ENCODE measurements at places on chromosomes 7 and 10.
A peak's percentile ranks its signal among the peaks of the same experiment; 100 is the strongest.

- H3K27me3 ChIP-seq: no peaks in the 10 kb centered on the region
- no peaks in the 10 kb centered on the region for H3K36me3 ChIP-seq
- no peaks in the 10 kb centered on the region for H3K4me1 ChIP-seq
- DNase-seq: no peak
- H3K27ac ChIP-seq: no peak overlapping the region
- no peak overlapping the region for H3K4me3 ChIP-seq
Observed at GRCh38 chr7:128804484-128804883, 12.7 kb downstream of the CCDC136 start.

DNA sequence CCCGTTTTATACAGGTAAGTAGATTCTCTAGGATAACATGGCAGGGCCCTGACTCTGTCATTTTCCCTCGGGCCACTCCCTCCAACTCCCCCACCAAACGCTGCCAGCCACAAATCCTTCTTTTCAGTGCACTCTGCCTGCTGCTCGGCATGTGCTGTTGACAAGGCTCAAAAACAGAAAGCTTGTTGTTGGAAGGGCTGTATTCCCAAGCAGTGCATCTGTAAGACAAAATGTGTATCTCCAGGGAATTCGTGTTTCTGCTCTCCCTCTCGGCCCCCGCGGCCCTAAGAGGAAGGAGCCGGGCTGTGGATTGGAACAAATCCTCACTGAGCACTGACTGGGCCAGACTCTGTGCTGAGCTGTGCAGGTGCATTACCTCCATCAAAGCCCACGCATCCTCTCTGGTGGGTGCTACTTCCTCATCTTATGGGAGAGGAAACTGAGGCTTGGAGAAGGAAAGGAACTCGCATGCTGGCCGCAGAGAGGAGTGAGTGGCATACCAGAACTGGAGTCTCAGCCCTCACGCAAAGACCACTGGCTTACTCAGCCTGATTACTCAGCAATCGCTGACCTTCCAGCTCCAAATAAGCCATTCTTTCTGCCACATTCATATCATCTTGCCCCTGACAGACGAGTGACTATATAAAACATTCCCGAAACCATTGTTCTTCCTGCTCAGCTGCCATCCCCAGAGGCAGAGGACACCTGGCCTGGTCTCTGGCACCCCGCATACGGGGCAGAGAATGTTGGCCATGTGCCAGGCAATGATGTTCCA lies 33.5 kb upstream of the ENO4 start:
- no peak for DNase-seq
- H3K4me3 ChIP-seq: no peak overlapping the region
- H3K36me3 ChIP-seq: no peaks in the 10 kb centered on the region
- H3K4me1 ChIP-seq: no peaks in the 10 kb centered on the region
- no peak overlapping the region for H3K27ac ChIP-seq
- H3K27me3 ChIP-seq: no peaks in the 10 kb centered on the region

- H3K36me3 ChIP-seq: no peaks in the 10 kb centered on the region
- H3K27me3 ChIP-seq: no peaks in the 10 kb centered on the region
- no peak overlapping the region for H3K4me3 ChIP-seq
- H3K4me1 ChIP-seq: no peaks in the 10 kb centered on the region
- H3K27ac ChIP-seq: no peak overlapping the region
- no peak for DNase-seq
Observed at GRCh38 chr7:122764902-122765301, 62.2 kb upstream of the RNF148 start.

- no peak overlapping the region for H3K27ac ChIP-seq
- no peak for DNase-seq
- H3K4me1 ChIP-seq: no peaks in the 10 kb centered on the region
- no peak overlapping the region for H3K4me3 ChIP-seq
- no peaks in the 10 kb centered on the region for H3K27me3 ChIP-seq
- H3K36me3 ChIP-seq: peaks cover 56% of the 10 kb centered on the region
Observed at GRCh38 chr10:5918763-5919162, 28.7 kb downstream of the FBH1 start.

- H3K27ac ChIP-seq: no peak overlapping the region
- peaks cover 9% of the 10 kb centered on the region for H3K27me3 ChIP-seq
- no peak overlapping the region for H3K4me3 ChIP-seq
- no peak for DNase-seq
Observed at GRCh38 chr10:93991114-93991513, 2.6 kb upstream of the PLCE1 start.

DNA sequence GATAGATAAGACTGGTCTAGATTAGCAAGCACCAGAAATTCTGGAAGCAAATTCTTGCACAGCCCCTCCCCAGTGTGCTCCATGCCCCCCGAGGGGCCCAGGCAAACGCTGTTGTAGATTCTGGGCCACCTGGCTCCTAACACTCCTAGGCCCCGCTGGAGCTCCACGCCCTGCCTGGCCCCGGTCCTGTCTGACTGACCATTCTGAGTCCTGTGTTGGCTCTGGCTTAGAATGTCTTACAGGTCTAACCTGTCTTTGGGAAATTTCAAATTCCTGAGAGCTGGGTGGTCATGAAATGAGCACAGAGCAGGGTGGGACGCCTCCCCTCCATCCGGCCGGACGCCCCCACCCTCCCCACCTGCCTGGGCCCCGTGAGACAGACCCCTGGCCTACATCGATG lies 12.6 kb upstream of the OPALIN start:
- H3K36me3 ChIP-seq: no peaks in the 10 kb centered on the region
- H3K27me3 ChIP-seq: peaks cover 22% of the 10 kb centered on the region
- no peak overlapping the region for H3K4me3 ChIP-seq
- H3K27ac ChIP-seq: no peak overlapping the region

GRCh38 chr10:33434933-33435332 lies 100.5 kb upstream of the NRP1 start:
- no peak overlapping the region for H3K4me3 ChIP-seq
- no peak overlapping the region for H3K27ac ChIP-seq
- DNase-seq: no peak
- H3K4me1 ChIP-seq: no peaks in the 10 kb centered on the region

GRCh38 chr10:109875828-109876821 lies 47.2 kb downstream of the XPNPEP1 start:
- no peaks in the 10 kb centered on the region for H3K4me1 ChIP-seq
- no peak overlapping the region for H3K4me3 ChIP-seq
- no peak for DNase-seq
- H3K36me3 ChIP-seq: no peaks in the 10 kb centered on the region
- no peak overlapping the region for H3K27ac ChIP-seq

DNA sequence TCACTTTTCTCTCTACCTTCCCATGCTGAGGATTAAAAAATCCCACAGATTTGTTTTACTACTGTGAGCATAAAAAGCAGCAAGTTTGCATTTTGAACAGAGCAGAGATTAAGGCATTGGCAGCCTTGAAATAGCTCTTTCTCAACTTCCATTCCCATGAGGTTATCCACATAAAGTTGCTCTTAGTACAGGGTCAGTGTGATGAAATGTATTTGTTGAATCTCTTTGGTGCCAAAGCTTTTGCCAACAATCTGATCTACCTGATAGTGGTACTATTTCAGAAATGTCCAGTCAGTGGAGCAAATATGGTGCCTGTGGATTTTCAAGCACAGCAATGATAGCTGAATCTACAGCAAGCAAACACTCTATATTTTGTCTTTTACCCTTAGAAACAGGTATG lies 254.8 kb downstream of the INHBA start:
- H3K4me3 ChIP-seq: no peak overlapping the region
- H3K36me3 ChIP-seq: no peaks in the 10 kb centered on the region
- H3K4me1 ChIP-seq: no peaks in the 10 kb centered on the region
- H3K27me3 ChIP-seq: no peaks in the 10 kb centered on the region
- no peak for DNase-seq
- no peak overlapping the region for H3K27ac ChIP-seq

GRCh38 chr7:97418312-97418711 lies 300.8 kb downstream of the SDHAF3 start:
- no peaks in the 10 kb centered on the region for H3K36me3 ChIP-seq
- no peak overlapping the region for H3K4me3 ChIP-seq
- DNase-seq: no peak
- no peaks in the 10 kb centered on the region for H3K4me1 ChIP-seq

GRCh38 chr10:123648595-123648994 lies 17.6 kb upstream of the GPR26 start:
- no peak overlapping the region for H3K4me3 ChIP-seq
- H3K4me1 ChIP-seq: no peaks in the 10 kb centered on the region
- no peak overlapping the region for H3K27ac ChIP-seq
- no peak for DNase-seq
- no peaks in the 10 kb centered on the region for H3K36me3 ChIP-seq

- no peak for DNase-seq
- H3K27me3 ChIP-seq: no peaks in the 10 kb centered on the region
- no peaks in the 10 kb centered on the region for H3K36me3 ChIP-seq
- H3K27ac ChIP-seq: no peak overlapping the region
- no peak overlapping the region for H3K4me3 ChIP-seq
Observed at GRCh38 chr7:114799628-114800028, 122.3 kb upstream of the MDFIC start.

DNA sequence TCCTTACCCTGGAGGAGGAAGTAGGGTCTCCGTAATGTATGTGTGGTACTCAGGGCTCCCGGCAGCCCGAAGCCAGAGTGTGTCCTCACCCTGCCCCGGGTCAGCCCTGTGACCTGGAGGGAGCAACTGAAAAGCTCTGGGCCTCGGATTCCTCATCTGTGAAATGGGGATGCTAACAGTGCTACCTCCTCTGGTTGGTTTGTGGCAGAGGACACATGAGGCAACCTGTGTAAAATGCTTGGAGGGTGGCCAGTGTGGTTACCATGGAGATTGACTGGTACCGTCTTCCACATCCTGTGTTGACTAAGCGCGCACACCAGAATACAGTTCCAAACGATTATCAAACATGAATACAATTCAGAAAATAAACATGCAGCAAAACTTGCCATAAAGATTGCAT lies 163.8 kb upstream of the KLF6 start:
- no peak for DNase-seq
- no peak overlapping the region for H3K27ac ChIP-seq
- no peaks in the 10 kb centered on the region for H3K36me3 ChIP-seq
- H3K27me3 ChIP-seq: no peaks in the 10 kb centered on the region
- no peak overlapping the region for H3K4me3 ChIP-seq

DNA sequence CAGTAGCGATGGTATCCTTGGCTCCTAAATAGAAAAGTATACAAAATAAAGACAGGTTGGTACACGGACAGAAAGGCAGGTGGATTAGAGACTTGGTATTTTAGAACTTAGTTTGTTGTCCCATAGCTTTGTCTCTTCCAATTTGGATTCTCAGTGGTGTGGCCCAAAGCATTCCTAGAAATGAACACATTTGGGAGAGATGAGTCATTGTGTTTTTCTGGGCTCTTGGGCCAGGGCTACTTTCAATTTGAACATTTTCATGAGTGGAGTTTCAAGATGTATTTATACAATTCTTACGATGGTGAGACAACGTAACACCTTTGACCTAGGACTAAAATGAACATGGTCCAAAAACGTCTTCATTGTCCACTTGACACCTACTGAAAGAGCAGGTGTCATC lies 225.1 kb upstream of the YAE1 start:
- H3K27me3 ChIP-seq: no peaks in the 10 kb centered on the region
- no peak overlapping the region for H3K4me3 ChIP-seq
- H3K27ac ChIP-seq: no peak overlapping the region
- no peaks in the 10 kb centered on the region for H3K36me3 ChIP-seq
- H3K4me1 ChIP-seq: no peaks in the 10 kb centered on the region

DNA sequence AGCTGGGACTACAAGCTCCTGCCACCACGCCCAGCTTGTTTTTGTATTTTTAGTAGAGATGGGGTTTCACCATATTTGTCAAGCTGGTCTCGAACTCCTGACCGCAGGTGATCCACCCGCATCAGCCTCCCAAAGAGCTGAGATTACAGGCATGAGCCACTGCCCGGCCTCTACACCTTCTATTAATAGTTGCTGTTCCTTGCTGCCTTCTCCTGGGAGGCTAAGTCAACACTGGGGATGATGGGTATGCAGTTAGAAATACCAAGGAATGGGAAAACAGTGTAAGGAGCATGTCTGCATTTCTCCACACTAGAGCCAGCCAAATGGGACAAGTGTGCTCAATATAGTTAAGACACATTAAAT lies 97.3 kb upstream of the PDLIM1 start:
- no peaks in the 10 kb centered on the region for H3K36me3 ChIP-seq
- no peak for DNase-seq
- peaks cover 8% of the 10 kb centered on the region for H3K4me1 ChIP-seq
- no peak overlapping the region for H3K4me3 ChIP-seq
- H3K27me3 ChIP-seq: no peaks in the 10 kb centered on the region
- H3K27ac ChIP-seq: no peak overlapping the region

DNA sequence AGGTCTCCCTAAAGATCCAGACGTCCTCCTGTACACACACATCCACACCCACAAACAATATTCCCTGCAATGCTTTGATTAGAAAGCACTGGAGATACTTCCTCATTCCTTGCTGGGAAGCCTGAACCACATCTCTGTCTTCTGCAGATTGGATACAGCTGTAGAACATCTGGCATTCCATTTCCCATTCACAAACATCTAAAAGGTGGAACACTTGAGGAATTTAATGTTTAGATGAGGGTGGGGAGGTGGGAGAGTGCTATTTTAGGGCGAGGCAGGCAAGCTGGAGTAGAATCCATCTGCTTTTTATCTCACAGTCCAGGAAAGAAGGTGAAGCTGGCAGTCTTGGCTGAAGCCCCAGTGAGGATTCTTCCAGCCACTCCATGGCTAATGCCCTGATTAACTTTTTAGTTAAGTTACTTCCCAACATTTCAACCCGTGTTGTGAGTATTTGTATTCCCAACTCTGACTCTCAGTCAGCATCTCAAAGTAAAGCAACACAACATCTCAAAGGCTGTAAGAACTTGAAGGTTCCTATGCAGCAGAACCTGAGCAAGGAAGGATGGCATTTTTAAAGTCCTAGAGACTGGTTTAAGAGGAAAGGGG lies 46.1 kb downstream of the CYTH3 start:
- no peaks in the 10 kb centered on the region for H3K27me3 ChIP-seq
- no peaks in the 10 kb centered on the region for H3K4me1 ChIP-seq
- no peak overlapping the region for H3K4me3 ChIP-seq
- no peak overlapping the region for H3K27ac ChIP-seq
- no peak for DNase-seq
- H3K36me3 ChIP-seq: no peaks in the 10 kb centered on the region

GRCh38 chr10:119772334-119772733 lies 46.5 kb downstream of the INPP5F start:
- DNase-seq: no peak
- H3K4me3 ChIP-seq: no peak overlapping the region
- H3K27me3 ChIP-seq: no peaks in the 10 kb centered on the region

DNA sequence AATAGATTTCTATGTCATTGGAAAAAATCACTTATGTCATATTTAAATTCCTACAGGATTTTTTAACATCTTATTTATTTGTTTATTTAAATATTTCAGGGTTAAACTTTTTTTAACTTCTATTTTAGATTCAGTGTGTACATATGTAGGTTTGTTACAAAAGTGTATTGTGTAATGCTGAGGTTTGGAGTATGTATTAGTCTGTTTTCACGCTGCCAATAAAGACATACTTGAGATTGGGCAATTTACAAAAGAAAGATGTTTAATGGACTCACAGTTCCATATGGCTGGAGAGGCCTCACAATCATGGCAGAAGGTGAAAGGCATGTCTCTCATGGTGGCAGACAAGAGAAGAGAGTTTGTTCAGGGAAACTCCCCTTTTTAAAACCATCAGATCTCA lies 65.4 kb downstream of the MGAM2 start:
- peak overlapping the region; percentile 68 for H3K27ac ChIP-seq
- no peaks in the 10 kb centered on the region for H3K27me3 ChIP-seq
- H3K36me3 ChIP-seq: no peaks in the 10 kb centered on the region
- H3K4me3 ChIP-seq: no peak overlapping the region
